Left colon (tissue), 2 donors: ENCODE measurements at places on chromosomes 6 and 20. TPM values are rescaled to one million over a fixed set of nuclear protein-coding genes. Genes with fewer than 3 reads are reported as not detected.

- no peak for DNase-seq
These were observed 209.8 kb upstream of the PROKR2 start for GRCh38 chr20:5526516-5526915.

GRCh38 chr6:14734052-14734415, 511.8 kb upstream of the JARID2 start:
- DNase-seq: no peak

DNA sequence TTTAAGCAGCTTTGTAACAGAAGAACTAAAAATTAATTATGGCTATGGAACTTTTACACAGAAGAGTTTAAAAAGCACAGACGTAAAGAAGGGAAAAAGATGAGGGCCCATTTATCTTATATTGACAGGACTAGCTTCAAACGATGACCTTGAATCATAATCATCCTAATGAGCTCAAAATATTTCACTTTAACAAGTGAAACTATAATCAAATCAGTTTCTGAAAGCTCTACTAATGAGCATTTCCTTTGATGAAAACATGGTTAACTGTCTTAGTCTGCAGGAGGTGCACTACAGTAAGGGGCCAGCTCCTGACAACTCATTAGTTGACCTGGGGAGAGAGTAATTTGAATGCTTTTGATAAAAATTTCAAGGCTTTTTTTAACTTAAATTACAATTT, 228.0 kb upstream of the DEFB112 start:
- DNase-seq: no peak

DNA sequence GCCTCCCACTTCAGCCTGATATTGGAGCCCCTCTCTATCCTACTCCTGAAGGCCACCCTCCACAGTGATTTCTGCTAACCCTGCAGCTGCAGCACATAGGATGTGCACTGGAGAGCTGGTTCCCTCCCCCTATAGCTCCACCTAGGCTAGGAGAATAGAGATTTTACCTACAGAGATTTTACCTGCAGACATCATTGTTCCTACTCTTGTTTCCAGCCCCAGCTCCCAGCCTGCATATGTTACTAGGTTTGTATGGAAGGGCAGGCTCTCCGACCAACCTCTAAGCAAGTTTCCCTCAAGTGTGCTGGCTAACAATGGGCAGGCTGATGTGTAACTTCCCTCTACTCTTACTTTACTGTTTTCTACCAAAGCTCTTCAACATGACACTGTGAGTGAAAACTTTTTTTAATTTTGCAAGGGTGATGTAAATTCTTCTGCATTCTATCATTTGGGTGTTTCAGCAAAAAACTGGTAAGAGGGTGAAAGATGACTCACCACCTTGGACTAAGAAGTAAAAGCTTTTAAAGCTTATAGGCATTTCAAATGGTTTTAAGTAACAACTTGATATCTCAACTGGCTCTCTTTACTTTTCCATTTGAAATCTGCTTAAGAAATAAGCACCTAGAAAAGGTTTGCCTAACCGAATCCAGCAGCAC, 106.8 kb downstream of the CDK19 start:
- DNase-seq: no peak

YTHDF1 gene
- 32.8 TPM for total RNA-seq

FOXP4 gene
- 39.4 TPM for total RNA-seq

LPIN3 gene
- total RNA-seq: 45.5 TPM

ADGRF1 gene
- 2.1 TPM for total RNA-seq
